Occipital lobe (tissue), 3 donors: ENCODE measurements at places on chromosomes 3 and 15.

- no peak for DNase-seq
These were observed 508 bp downstream of the GORASP1 start for GRCh38 chr3:39106851-39107387.

GRCh38 chr3:194135516-194135805, 487 bp upstream of the HES1 start:
- DNase-seq, result no peak

DNA sequence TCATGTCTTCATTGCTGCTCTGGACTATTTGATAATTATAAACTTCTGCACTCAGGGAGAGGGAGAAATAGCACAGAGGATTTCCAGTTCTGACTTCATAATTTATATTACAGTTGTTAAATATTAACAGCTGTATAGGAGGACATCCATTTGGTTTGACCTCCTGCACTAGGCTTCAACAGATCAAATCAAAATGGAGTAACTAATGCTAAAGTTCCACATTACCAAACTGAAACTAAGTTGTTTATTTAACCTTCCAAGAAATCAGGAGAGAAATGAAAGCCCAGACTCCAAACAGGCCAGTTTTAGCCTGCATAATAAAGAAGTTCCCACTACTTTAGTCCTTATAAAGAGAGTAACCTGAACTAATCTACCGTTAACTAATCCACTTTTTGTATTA, 4.6 kb downstream of the PLSCR2 start:
- no peak for DNase-seq

GRCh38 chr3:128725547-128726022, 398 bp upstream of the RAB7A start:
- DNase-seq, result no peak

GRCh38 chr3:196868297-196868661, 559 bp downstream of the SENP5 start:
- no peak for DNase-seq

DNA sequence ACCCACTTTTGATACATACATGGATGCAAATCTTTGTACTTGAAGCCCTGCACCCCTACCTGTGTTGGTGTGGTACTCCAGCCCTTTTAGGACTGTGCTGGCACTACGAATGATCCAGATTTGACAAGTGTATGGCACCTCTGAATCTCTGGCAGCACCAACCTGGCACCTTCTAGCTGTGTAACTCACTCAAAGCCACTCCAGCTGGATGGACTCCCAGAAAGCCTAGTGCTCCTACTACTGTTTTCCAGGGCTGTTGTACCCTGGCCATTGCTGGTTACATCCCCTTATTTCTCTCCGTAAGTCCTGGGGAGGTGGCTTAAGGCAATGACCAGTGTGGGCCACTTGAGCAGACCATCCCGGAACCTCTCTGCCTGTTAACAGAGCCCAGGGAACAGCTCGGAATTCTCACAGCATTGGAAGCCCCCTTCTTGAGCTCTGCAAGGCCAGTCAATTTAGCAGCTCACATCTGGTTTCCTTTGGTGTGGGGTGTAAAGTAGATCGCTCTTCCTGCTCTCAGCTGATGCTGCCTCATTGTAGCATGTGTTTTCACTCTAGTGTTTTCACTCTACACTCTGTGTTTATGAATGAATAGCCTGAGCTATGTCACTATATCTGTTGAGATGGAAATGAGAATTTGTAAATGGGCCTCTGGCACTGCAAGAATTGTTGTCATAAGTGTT, 12.2 kb downstream of the CALML4 start:
- no peak for DNase-seq

- DNase-seq, result no peak
These were observed 91.5 kb downstream of the CSNK1G1 start for GRCh38 chr15:64264502-64264901.

DNA sequence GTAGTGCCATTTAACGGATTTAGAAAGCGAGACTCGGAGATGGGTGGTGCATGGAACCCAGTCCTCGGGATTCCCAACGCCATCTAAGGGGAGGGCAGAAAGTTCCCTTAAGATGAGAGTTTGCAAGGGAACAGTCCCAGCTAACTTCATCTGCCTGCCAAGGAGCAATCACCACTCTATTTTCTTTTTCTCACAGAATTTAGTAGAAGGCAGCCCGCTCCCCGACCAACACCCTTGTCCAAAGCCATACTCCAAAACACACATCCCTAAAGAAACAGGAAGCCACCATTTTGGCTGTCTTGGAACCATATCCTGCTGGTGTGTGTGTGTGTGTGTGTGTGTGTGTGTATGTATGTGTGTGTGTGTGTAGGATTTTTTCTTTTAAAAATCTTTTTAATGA, 7.1 kb upstream of the FGD5 start:
- DNase-seq, result no peak

GRCh38 chr3:122519693-122520092, 5.0 kb upstream of the KPNA1 start:
- no peak for DNase-seq

DNA sequence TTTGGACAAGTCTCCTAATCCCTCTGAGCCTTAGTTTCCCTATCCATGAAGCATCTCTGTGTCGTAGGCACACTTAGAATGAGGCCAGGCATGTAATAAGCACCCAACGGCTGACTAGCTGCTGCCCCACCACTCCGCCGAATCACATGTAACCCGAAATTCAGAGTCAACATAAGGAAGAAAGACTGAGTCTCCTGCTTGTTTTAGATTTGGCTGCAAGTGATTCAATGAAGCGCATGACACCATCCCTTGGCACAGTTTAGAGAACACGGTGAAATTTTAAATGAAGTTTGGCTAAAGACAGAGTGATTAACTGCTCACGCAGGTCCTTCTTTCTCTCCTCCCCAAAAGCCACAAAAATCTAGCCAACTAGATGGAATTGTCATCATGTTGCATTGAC, 279.2 kb downstream of the TLE3 start:
- peak; percentile 12 for DNase-seq

GRCh38 chr3:45887285-45887684, 942 bp downstream of the CCR9 start:
- DNase-seq, result no peak

DNA sequence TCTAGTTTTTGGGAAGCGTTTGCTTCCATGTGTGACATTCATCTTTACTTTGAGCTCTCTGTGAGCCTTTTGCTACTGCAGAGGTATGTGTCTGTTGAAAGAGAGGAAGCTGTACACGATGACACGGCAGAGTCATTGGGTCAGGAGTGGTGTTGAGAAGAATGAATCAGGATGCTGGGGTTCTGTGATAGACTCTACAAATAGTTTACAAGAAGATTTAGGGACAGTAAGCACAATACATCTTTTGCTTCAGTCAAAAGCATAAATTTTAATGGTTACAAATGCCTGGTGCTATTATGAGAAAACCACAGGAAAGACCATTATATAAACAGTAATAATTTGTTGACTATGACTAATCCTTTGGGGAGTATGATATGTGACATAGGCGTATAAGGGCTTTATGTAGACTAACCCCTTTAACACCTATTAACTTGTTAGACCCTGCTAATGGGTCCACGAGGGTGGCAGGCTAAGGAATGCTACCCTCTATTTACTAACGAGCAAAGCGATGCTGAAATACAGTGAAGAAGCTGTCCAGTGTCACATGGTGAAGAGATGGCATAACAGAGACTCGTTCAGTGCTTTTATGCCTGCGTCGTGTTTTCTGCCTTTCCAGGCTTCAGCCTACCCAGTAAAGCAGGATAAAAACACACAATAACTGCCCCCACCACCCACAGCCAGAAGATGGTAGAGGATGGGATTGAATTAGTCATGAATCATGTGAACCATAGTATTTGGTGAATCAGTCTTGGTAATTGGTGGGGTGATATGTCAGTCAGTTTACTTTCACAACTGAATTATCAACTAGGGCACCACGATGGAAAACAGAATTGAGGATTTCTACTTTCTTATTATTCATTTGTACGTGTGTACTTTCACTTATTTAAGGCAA, 118.8 kb downstream of the LPP start:
- no peak for DNase-seq

DNA sequence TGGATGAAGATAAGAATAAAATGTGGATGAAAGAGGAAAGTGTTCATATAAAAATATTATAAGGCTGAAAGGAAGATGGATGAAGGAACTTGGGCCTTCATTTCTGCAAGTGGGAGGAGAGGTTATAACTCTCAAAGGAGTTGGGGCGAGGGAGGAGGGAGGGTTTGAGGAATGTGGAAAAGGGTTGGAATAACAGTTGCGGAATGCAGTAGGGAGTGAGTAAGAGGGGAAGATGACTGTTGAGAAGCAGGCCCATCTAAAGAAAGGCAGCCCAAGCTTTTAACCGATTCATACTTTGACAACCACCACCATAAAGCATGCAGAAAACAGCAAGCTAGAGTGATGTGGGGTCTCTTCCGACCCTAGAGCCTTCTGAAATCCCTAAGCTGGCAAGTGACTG, 8.3 kb upstream of the TM4SF4 start:
- DNase-seq, result no peak

GRCh38 chr3:36257158-36257852, 123.0 kb upstream of the STAC start:
- no peak for DNase-seq

DNA sequence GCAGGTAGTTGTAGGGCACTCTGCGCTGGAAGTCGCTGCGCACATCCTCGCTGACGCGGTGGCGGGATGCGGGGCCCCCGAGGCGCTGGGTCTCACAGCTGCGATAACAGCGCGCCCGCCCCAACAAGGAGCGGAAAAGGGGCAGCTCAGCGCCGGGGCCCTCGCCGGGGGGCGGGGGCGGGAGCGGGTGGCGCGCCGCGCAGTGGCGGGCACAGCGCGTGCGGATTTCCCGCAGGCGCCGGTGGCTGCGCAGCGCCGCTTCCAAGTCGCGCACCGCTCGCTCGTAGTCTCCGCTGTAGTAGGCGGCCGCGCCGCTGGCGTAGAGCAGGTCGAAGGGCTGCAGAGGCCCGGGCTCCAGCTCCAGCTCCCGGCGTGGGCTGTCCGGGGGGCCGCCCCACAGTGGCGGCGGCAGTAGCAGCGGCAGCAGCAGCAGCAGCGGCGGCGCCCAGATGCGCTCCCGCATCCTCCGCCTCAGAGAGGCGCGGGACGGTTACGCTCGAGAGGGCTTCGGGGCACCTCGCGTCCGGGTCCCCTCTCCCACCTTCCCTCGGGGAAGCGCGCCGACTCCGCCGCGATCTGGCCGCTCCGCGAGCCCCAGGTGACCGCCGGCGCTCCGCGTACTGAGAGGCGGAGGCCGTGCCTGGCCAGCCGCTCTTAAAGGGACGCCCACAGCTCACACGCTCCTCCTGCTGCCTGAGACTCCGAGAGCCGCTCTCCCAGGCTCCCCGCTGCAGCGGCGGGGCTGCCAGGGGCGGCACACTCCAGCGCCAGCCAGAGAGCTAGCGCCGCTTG, at the start of gene P3H2:
P3H2 (minus strand) TSS at position 629 of the 792 bp plus-strand sequence; CDS start at position 463, 166 bp downstream.
- DNase-seq, result peak; percentile 82

GRCh38 chr3:31968369-31968926, 12.6 kb downstream of the OSBPL10 start:
- DNase-seq, result no peak

- no peak for DNase-seq
These were observed 95.3 kb upstream of the HES1 start for GRCh38 chr3:194040516-194041273.

DNA sequence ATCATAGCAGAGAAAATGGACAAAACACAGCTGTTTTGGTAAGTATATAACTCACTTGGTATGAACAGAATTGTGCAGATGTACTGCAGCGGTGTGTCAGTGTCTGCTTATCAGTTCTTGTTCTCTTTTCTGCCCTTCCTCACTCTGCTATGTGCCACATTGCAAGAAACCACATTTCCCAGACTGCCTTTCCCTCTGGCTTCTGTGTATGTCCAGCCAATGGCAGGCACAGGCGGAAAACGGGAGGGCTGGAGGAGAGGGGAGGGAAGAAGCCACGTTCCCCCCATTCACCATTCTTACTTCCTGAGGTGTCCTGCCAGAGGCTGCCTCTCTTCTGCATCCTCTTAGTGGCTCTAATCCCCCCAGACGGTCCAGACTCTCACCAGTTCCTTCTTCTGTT, 15.4 kb downstream of the HHLA2 start:
- DNase-seq, result no peak
